ENCODE measurements at places on chromosomes 13 and 19.

GRCh38 chr19:17041976-17042375, 15.4 kb upstream of the CPAMD8 start:
- H3K27ac ChIP-seq = no peak overlapping the region
- no peaks in the 10 kb centered on the region for H3K27me3 ChIP-seq
- no peak overlapping the region for H3K4me3 ChIP-seq
- DNase-seq = no peak
- no peaks in the 10 kb centered on the region for H3K36me3 ChIP-seq
- no peaks in the 10 kb centered on the region for H3K4me1 ChIP-seq

DNA sequence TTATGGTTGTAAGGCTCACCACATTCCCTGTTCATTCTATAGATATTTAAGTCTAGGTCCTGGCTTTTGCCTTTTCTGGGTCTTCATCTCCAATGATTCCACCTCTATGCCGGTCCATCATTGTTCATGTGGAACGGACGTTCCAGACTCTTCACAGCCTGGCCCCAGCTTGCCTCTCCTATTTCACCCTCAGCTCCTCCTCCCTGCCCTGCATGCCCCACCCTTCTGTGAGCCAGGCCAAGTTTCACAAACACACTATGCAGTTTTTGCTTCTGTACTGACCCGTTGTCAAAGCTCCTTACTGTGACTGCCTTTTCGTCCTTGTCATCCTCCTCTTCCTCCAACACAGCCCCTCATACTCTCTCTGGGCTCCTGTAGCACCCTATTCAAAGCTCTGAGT, 31.3 kb downstream of the TEX26 start:
- H3K4me3 ChIP-seq = no peak overlapping the region
- no peaks in the 10 kb centered on the region for H3K36me3 ChIP-seq
- no peak for DNase-seq
- H3K27me3 ChIP-seq = peaks cover 8% of the 10 kb centered on the region
- no peak overlapping the region for H3K27ac ChIP-seq

DNA sequence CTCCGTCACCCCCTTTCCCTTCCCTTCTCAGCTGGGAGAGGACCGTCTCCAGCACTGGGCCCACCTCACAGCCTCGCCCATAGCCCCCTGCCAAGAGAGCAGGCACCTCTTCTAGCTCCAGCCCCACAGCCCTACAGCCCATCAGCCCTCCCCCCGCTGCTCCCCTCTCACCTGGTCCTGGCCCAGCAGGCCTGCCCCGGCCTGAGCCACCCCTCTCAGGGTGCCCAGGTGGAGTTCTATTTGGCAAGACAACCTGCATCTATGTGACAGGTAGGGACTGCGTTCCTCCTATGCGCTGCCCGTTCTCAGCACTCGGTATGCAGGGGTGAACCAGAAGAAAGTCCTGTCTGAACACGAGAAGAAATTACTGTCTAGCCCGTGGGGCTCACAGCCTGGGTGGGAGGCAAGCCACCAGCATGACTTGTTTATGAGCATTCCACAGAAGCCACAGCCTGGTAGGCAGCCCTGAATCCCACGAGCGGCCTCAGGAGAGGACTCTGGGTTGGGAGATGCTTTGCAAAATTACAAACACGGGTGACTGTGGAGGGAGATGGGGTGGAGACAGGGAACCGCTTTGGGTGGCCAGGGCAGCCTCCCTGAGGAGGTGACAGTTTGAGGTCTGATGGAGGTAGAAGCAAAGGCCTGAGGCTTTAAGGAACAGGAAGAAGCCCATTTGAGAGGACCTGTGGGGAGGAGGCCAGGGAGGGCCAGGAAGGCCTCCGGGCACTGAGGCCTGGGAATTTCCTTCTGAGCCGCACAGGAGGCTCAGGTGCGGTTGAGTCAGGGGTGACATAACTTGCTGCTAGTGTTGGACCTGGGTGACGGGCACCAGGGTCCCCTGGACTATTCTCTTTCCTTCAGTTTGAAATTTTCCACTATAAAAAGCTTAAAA, 1.2 kb upstream of the PLEKHF1 start:
- no peak overlapping the region for H3K27ac ChIP-seq
- H3K27me3 ChIP-seq = no peaks in the 10 kb centered on the region
- peaks cover 32% of the 10 kb centered on the region for H3K4me1 ChIP-seq

DNA sequence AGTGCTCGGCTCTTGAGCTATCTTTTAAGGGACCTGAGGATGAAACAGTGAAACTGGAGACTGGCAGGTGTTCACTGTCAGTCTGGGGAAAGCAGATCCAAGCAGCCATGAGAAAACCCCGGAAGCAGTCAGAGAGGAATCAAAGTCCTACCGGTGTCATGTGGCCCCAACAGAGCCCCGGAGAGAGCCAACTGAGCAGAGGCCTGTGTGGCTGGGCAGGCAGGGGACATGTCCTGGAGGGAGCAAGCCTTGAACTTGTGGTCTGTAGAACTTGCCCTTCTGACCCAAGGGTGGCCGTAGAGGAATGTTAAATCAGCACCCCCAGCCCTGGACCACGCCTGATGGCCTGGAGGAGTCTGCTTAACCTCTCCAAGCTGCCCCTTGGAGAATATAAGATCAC, 113.7 kb upstream of the ZNF507 start:
- no peak overlapping the region for H3K27ac ChIP-seq
- no peaks in the 10 kb centered on the region for H3K27me3 ChIP-seq
- H3K4me1 ChIP-seq = no peaks in the 10 kb centered on the region
- no peak for DNase-seq
- no peaks in the 10 kb centered on the region for H3K36me3 ChIP-seq
- H3K4me3 ChIP-seq = no peak overlapping the region
